ENCODE measurements at places on chromosomes 3 and 15. TPM values are rescaled to one million over a fixed set of nuclear protein-coding genes. Genes with fewer than 3 reads are reported as not detected.

The REC114 gene
- not detected for total RNA-seq

- H3K36me3 ChIP-seq: no peaks in the 10 kb centered on the region
- no peak for DNase-seq
- H3K27ac ChIP-seq: peak overlapping the region; percentile 96
- no peaks in the 10 kb centered on the region for H3K27me3 ChIP-seq
- no peaks in the 10 kb centered on the region for H3K4me1 ChIP-seq
Measured at GRCh38 chr15:75368689-75369239, 357 bp upstream of the MAN2C1 start.

DNA sequence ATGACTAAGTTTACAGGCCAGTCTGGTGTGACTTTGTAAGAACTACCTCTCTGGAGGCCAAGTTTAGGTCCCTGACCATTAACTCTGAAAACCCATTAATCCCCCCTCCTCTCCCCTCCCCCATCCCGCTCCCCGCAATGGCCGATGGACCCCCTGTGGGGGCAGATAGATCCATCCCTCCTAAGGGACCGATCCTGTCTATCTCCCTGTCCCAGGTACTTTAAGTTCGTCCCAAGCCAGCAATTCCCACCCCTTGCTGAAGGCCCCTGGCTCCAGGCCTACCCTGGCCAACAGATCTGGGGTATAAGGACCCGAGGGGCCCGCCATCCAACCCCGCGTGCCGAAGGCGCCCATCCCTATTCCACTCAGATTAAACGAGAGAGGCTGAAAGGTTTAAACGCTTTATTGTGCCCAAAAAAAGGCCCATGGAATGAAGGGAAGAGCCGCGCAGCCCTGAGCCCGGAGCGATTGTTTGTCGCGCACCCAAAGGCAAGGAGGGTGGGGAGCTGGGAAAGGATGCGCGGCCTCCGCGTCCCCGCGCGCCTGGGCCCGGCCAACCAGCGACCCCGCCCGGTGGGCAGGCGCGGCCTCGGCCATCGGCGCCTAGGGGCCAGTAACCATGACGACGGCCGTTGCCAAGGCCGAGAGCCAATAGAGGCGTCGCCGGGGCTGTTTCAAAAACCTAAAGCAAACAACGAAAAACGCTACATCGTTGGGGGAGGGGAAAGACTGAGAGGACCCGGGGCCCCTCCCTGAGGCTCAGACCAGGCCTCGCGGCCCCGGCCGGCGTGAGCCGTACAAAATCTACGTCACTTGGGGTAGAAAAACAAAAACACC, 35.9 kb downstream of the HMCES start:
- H3K4me3 ChIP-seq: peak overlapping the region; percentile 65
- peak overlapping the region; percentile 95 for H3K27ac ChIP-seq
- no peaks in the 10 kb centered on the region for H3K27me3 ChIP-seq

- H3K27me3 ChIP-seq: no peaks in the 10 kb centered on the region
- DNase-seq: no peak
- H3K36me3 ChIP-seq: no peaks in the 10 kb centered on the region
- H3K4me3 ChIP-seq: no peak overlapping the region
Measured at GRCh38 chr3:10341901-10342398, 21.0 kb upstream of the SEC13 start.

DNA sequence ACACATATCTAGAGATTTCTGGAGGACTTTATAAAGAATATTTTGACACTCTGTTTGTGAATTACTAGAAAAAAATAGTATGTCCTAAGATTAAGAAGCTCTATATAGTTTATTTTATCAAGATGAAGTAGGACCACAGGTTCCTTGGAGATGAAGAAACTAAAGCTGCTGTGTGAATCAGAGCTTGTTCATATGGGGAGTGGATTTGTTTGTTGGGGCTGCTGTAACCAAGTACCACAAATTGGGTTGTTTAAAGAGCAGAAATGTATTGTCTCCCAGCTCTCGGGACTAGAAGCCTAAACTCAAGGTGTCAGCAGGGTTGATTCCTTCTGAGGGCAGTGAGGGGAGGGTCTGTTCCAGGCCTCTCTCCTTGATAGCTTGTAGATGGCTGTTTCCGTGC, 270.6 kb upstream of the UMPS start:
- no peak for DNase-seq
- no peaks in the 10 kb centered on the region for H3K4me1 ChIP-seq
- no peaks in the 10 kb centered on the region for H3K27me3 ChIP-seq
- no peak overlapping the region for H3K27ac ChIP-seq
- no peak overlapping the region for H3K4me3 ChIP-seq

The SACM1L gene
- total RNA-seq: 63.5 TPM

GRCh38 chr3:31615071-31615875, 82.5 kb downstream of the STT3B start:
- no peaks in the 10 kb centered on the region for H3K27me3 ChIP-seq
- H3K27ac ChIP-seq: no peak overlapping the region
- H3K4me3 ChIP-seq: no peak overlapping the region
- no peaks in the 10 kb centered on the region for H3K36me3 ChIP-seq

The GNAT1 gene
- total RNA-seq: not detected

GRCh38 chr3:71547249-71548198, 36.0 kb downstream of the FOXP1 start:
- no peaks in the 10 kb centered on the region for H3K27me3 ChIP-seq
- no peak overlapping the region for H3K27ac ChIP-seq
- no peak for DNase-seq

The PLSCR4 gene
- 64.7 TPM for total RNA-seq

- DNase-seq: no peak
- no peaks in the 10 kb centered on the region for H3K4me1 ChIP-seq
- no peaks in the 10 kb centered on the region for H3K36me3 ChIP-seq
Measured at GRCh38 chr3:16810593-16811367, 74.0 kb upstream of the PLCL2 start.

- no peaks in the 10 kb centered on the region for H3K27me3 ChIP-seq
- H3K27ac ChIP-seq: peak overlapping the region; percentile 71
- no peak overlapping the region for H3K4me3 ChIP-seq
- no peaks in the 10 kb centered on the region for H3K36me3 ChIP-seq
Measured at GRCh38 chr15:81887912-81888311, 157.9 kb downstream of the MEX3B start.

The DHX36 gene
- total RNA-seq: 116 TPM

The DAZL gene
- total RNA-seq: not detected

- H3K27ac ChIP-seq: peak overlapping the region; percentile 79
- peak overlapping the region; percentile 91 for H3K4me3 ChIP-seq
- no peak for DNase-seq
- H3K27me3 ChIP-seq: no peaks in the 10 kb centered on the region
- no peaks in the 10 kb centered on the region for H3K36me3 ChIP-seq
- H3K4me1 ChIP-seq: peaks cover 6% of the 10 kb centered on the region
Measured at GRCh38 chr3:48299746-48300712, 33.4 kb downstream of the SPINK8 start.

DNA sequence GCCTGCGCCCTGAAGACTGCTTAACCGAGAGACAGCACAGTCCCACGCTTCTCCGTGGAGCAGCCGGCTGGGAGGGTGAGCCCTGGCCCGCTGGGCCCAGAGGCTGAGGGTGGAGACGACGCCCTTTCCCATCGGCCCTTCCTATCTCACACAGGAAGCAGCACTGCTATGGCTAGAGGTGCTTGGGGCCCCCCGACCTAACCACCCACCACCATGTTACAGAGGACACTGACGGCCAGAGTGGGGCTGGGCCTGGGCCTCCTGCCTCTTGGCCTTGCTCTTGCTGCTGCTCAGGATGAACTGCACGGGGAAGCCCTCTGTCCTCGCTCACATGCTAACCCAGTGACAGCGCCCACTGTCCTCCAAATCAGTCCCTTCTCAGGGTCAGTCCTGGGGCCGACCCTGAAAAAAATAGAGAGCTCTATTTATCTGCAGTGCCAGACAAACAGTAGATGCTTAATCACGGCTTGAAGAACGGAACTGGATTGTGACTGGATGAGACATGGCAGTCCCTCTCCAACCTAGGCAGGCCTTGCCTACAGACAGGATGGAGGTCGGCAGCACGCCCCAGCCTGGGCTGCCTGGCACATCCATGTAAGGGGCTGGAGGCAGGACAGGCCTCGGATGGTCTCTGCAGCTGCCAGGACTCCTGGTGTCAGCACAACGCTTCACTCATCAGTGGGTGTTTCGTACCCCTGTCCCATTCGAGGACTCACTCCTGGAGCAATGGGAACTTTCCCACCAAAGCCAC, 14.2 kb downstream of the TMEM44 start:
- no peak overlapping the region for H3K4me3 ChIP-seq
- no peaks in the 10 kb centered on the region for H3K27me3 ChIP-seq
- no peak overlapping the region for H3K27ac ChIP-seq
- H3K4me1 ChIP-seq: no peaks in the 10 kb centered on the region

DNA sequence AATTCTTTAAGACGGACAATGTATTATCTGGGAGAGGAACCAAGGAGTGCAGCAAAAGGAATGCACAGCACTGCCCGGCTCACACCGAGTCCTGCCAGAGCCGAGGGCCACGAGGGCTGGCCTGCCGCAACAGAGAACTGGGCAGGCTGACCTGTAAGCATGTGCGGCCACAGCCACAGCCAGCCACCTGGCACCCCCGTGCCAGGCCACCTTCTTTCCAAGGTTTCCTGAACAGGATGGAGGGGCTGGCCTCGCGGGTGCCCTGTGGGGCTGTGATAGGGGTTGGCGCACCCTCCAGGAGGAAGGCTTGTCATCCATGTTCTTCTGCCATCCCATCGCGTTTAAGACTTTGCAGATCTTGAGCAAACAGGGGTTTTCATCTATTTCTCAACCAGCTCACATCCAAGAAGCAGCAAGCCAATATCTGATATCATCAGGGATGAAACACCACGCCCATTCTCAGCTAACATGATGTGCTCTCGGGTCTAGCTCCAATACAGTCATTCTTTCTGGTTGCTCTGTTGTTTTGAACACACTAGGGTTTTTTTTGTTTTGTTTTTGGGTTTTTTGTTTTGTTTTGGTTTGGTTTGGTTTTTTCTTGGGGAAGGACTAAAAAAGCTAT, 10.2 kb downstream of the CA12 start:
- peak overlapping the region; percentile 76 for H3K27ac ChIP-seq
- H3K4me1 ChIP-seq: peaks cover 7% of the 10 kb centered on the region
- H3K36me3 ChIP-seq: no peaks in the 10 kb centered on the region
- DNase-seq: peak; percentile 33
- H3K27me3 ChIP-seq: no peaks in the 10 kb centered on the region

DNA sequence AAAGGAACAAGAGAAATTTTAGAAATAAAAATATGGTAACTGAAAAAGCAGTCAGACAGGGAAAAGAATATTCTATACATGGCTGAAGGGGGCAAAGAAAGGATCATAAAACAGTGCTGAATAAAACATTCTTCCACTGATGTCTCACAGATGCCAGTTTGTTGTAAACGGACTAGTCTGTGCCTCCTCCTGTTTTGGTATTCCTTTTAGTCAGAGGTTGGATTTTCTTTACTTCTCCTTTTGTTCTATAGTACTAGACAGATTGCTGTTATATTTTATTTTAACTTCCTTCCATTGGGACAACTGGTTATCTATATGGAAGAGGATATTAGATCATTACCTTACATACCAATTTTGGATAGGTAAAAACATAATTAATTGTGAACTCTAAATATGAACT, 16.0 kb upstream of the GNB5 start:
- DNase-seq: no peak
- H3K36me3 ChIP-seq: no peaks in the 10 kb centered on the region
- no peaks in the 10 kb centered on the region for H3K4me1 ChIP-seq
- H3K27ac ChIP-seq: no peak overlapping the region
- H3K27me3 ChIP-seq: no peaks in the 10 kb centered on the region
